ENCODE measurements at places on chromosomes 6 and 20.
A peak's percentile ranks its signal among the peaks of the same experiment; 100 is the strongest.

DNA sequence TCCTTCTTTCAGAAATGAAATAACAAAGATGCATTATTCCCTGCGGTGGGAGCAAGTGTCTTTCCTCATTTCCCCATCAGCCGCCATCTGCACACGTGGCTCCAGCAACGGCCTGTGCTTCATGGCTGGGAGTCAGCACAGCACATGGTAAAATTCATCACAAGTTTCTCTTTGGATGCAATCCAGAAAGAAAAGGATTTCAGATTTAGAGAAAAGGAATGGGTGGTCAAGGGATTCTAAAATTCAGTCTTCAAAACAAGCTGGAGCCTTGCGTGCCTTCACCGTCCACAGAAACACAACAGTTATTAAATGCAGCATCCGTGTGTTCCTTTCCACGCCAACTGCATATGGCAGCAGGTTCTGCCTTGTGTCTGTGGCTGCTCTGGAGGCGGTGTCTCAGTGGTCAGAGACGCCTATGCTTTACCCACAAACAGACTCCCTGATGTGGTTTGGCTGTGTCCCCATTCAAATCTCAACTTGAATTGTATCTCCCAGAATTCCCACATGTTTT lies 107.6 kb downstream of the THBS2 start:
- no peak for DNase-seq

GRCh38 chr20:41406353-41406752 lies 39.7 kb upstream of the EMILIN3 start:
- no peak for DNase-seq

DNA sequence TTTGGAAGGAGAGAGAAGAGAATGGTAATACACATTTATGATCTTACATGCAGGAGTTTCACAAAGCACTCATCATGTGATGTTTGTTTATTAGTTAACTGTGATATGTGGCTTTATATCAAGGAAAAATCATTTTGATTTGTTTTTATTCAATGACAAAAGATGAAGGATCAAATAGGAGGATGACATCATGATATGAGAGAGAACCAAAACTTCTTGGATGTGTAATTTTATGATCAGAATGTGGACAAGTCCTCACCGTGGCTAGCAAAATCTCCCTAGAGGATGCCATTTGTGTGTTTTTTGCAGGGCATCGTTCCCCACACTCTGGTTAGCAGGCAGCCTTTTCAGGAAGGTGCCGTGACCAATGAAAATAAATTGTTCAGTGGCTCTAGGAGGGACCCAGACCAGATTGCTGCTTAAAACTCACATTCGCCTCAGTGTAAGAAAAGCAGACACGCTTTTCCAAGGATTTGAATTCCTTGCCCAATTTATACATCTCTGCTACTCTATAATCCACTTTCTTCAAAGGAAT lies 552.7 kb downstream of the NKAIN2 start:
- no peak for DNase-seq

- DNase-seq = no peak
Observed at GRCh38 chr20:3646651-3647050, 16.5 kb downstream of the GFRA4 start.

- peak; percentile 82 for DNase-seq
Observed at GRCh38 chr20:56974499-56975250, 291.8 kb downstream of the BMP7 start.

- DNase-seq = no peak
Observed at GRCh38 chr20:41347523-41348429, 7.2 kb downstream of the LPIN3 start.

DNA sequence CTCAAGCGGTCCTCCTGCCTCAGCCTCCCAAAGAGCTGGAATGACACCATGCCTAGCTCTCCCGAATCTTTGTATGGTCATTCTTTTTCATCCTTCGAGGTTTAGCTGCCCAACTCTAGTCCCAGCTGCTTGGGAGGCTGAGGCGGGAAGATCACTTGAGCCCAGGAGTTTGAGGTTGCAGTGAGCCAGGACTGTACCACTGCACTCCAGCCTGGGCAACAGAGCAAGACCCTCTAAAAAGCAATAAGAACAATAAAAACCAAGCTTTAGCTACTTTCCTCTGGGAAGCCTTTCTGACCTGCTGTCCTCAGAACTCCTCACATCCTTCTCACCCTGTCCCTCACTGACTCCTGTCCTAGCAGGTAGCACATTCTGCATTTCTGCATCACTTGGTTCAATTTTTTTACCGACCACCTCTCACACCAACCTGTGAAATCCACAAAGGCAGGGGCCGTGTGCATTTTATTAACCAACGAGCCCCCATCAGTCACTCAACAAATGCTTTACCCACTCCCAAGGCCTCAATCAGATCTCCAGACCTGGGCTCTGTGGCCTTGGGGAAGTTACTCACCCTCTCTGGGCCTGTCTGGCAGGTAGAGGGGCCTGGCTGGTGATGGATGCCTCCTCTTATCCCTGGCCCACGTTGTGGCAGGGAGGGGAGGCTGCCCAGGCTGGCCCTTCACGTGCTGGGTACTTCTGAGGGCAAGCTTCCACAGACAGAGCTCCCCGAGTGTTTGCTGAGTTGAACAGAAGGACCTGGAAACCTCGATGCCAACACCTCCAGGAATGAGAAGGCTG lies 14.7 kb upstream of the SRC start:
- DNase-seq = no peak

- DNase-seq = no peak
Observed at GRCh38 chr6:46012834-46013233, 2.8 kb downstream of the CLIC5 start.

DNA sequence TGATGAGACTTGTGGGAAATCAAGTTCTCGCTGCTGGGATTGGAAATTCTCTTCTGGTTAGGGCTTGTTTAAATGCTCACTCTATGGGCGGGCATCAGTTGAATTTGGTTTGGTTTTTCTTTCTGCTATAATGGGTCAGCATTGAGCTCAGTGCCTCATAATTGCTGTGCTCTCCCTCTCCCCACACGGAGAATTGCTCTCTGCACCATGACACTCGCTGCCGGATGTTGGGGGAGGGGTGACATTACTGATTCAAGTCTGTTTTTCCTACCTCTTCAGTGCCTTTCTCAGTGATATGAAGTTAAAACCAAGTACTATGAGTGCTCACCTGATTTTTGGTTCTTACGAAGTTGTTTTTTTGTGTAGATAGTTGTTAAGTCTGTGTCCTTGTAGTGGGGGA lies 599.6 kb downstream of the EPM2A start:
- DNase-seq = no peak

Data from astrocyte of the hippocampus (primary cell).